NCI-H748 treated with DMSO at 0.1 percent for 48 hours (cell line): ENCODE measurements at places on chromosomes 2 and 18.

GRCh38 chr2:128818248-128818647 lies 499.6 kb upstream of the HS6ST1 start:
- DNase-seq, result no peak

- no peak for DNase-seq
Measured at GRCh38 chr2:69863298-69863697, 30.5 kb upstream of the SNRNP27 start.

- DNase-seq, result no peak
Measured at GRCh38 chr18:54147439-54147838, 77.0 kb downstream of the MBD2 start.

DNA sequence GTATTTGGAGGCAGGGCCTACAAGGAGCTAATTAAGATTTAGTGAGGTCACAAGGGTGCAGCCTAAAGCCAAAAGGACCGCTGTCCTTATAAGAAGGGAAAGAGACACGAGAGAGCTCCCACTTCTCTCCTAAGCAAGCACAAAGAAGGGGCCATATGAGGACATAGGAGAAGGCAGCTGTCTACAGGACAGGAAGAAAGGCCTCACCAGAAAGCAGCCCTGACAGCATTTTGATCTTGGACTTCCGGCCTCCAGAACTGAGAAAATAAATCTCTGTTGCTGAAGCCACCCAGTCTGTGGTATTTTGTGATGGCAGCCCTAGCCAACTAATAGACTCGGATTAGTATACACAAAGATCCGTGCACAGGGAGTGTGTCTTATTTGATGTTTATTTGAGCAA lies 139.7 kb downstream of the B3GNT2 start:
- DNase-seq, result no peak

GRCh38 chr18:74172697-74173433 lies 24.5 kb downstream of the TIMM21 start:
- no peak for DNase-seq

DNA sequence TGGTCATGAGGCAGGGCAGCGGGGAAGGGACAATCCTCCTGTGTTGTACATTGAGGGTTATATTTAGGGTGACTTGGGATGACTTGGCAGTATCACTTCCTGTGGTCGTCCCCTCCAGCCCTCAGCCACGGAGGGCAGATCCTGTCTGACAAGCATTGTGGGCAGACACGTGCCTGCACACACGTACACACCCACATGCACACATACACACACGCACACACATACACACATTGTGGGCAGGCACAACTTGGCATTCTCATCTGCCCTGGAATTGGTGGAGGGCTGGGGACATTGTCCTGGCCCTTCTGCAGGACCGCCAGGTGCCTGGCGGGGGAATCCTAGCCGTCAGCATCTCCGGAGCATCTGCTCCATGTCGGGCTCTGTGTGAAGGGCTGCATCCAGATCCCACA lies 47.6 kb downstream of the ODC1 start:
- no peak for DNase-seq

- peak; percentile 16 for DNase-seq
Measured at GRCh38 chr2:9652898-9653479, 22.2 kb upstream of the YWHAQ start.

DNA sequence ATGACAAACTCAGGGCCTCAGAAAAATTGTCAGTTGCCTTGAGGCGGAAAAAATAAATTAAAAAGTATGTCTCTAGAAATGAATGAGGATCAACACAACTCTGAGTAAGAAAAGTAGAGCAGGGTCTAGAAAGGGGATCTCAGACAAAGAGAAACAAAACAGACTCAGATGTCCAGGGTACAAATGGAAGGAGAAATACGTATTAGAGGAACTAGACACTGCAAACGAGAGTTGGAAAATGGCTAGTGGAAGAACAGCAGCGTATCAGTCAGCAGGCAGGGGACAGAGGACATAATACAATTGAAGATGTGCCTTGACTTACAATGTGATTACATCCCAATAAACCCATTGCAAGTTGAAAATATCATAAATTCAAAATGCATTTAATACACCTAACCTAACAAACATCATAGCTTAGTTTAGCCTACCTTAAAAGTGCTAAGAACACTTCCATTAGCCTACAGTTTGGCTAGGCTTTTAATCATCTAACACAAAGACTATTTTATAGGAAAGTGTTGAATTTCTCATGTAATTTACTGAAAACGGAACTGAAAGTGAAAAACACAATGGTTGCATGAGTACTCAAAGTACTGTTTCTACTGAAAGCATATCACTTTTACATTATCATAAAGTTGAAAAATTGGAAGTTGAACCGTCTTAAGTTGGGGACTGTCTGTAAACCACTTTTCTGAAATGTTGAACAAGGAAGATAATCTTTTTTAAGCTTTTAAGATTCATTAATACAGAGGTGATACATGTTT lies 182.8 kb downstream of the NBAS start:
- no peak for DNase-seq

DNA sequence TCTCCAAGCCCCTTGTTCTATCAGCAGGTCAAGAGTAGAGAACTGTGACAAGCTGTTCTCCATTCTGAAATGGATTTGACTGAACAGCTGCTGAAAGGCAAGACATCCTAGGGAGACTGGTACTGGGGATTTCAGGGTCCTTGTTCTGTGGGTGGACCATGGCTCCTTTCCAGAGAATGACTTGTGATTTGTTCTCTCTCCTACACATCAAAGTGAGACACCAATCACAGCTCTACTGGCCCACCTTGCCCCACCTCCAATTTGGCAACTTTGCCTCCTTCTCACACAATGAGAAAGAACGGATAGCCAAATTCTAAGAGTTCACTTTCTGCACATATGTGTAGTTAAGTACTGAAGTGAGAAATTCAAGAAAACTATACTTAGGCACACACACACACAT lies 67.4 kb downstream of the BCL11A start:
- no peak for DNase-seq

- peak; percentile 96 for DNase-seq
Measured at GRCh38 chr2:223585666-223586065, 16.5 kb downstream of the SCG2 start.
